Thymus (tissue), 14 donors: ENCODE measurements at places on chromosomes 13 and 19.

DNA sequence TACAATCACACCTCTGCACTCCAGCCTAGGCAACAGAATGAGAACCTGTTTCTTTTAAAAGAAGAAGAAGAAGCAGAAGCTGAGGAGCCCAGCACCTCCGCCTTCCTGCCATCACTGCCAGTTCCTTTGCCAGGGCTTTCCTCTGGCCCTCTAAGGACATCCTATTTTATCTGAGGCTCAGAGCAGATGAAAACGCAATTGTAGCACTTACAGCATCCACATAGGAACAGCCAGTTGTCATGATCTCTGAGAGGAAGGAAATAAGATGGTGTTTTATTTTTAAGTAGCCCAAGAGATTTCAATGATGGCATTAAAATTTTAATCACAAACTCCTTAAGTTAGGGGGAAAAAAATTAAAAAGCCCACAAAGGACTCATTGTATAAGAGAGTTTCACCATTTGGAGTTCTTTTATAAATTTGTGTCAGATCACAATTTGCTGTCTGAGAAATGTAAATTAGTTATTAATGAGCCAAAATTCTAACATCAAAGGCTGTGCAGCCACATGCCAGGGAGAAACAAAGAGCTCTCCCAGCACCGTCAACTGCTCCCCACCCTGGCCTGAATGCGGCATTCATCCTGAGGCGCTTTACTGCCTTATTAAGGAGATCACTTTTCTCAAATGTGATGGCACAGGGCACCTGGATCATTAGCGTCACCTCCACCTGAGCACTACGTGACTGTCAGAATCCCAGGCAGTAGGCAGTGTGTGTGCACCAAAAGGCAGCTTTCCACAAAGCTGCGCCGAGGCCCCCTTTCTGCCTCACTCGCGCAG, 393.0 kb downstream of the FOXO1 start:
- DNase-seq = no peak

DNA sequence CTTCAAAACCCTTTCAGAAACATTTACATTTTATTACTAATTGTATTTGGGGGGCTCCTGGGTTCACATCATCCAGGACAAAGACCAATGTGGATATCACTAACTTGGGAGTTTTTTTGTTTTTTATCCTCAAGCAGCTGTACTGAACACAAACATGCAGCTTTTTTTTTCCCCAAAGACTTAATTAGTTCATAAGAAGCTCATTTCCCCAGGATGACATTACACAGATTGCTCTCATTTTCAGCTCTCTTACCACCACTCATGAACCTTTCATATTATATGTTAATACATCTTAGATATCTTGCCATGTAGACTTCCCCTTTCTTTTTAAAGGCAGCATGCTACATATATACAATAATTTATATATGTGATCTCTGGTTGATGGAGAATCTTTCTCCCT, 118.7 kb upstream of the MAB21L1 start:
- no peak for DNase-seq

DNA sequence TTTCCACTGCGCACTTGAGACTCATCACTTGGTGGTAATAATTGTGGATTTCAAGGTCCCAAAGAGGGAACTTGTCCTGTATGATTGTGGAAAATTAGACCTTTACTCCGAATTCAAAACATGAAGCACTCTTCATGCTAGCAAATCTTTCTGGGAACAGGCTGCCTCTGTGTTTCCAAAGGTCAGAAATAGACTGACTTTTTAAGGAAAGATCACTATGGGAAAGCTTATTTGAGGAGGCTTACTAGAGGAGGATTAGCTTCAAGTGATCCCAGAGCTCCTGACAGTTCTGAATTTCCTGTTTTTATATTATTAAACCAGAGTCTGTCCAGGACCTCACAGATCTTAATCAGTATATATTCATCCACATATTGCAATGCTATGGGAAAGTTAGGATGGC, 5.5 kb downstream of the WDFY2 start:
- no peak for DNase-seq

GRCh38 chr19:27657271-27658051, 1555.5 kb downstream of the UQCRFS1 start:
- no peak for DNase-seq

- DNase-seq = no peak
Measured at GRCh38 chr19:9847087-9847671, 12.1 kb downstream of the PIN1 start.

GRCh38 chr13:77595166-77595810, 59.8 kb downstream of the SCEL start:
- DNase-seq = no peak

GRCh38 chr19:45171211-45171623, 6.8 kb downstream of the TRAPPC6A start:
- DNase-seq = no peak

- DNase-seq = no peak
Measured at GRCh38 chr19:18068395-18068794, 18.3 kb downstream of the IL12RB1 start.
